ENCODE measurements at places on chromosomes 5 and 9.

GRCh38 chr9:136138566-136138965 is 19.9 kb upstream of the TMEM250 start:
- DNase-seq, result no peak

DNA sequence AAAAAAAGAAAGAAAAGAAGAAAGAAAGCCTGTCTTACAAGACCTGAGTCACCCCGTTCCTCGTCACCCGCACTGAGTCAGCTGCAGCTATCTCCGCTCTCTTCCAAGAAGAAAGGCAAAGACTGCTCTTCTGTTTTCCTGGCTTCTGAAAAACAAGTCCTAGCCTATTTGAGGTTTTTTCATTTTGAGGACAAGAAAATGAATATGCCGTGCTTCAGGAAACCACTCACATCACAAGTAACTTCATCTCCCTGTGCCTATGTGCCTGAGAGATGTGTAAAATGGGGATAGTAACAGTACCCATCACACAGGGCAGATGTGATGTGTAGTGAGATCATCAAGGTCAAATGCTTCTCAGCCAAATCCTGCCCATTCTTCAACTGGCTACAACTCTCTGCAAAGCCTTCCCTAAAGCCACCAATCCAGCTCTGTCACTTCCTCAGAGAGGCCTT is 78.4 kb downstream of the GLDC start:
- DNase-seq, result no peak

GRCh38 chr5:10452768-10453331 is 11.2 kb downstream of the ROPN1L start:
- DNase-seq, result peak; percentile 3

DNA sequence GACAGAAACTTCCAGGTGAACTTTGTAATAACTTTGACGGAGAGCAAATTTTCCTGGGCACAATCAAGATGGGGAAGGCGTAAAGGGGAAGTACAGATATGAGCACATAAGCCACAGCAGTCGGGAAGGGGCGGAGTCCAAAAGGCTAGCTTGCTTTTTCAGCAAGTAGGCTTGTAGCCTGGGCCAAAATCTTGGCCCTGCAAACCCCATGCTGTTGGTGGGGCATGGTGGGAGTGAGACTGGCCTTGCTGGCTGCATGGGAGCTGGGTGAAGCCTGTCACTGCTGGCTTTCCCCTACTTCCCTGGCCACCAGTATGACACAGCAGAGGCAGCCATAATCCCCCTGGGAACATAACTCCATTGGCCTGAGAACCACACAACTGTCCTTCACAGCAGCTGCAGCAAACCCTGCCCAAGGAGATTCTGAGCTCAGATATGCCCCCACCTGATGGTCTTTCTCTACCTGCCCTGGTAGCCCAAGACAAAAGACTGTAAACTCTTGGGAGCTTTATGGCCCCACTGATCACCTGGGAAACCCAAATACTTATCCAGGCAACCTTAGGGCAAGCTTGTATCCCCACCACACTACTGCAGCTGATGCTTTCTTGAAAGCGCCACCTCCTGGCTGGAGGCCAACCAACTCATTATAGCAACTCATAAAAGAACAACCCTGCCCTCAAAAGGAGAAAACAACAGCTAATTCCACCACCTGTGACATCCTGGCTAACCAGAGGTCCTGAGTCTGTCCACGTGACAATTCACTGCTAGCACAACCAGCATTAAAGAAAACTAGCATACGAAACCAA is 24.0 kb downstream of the DCTN4 start:
- no peak for DNase-seq

DNA sequence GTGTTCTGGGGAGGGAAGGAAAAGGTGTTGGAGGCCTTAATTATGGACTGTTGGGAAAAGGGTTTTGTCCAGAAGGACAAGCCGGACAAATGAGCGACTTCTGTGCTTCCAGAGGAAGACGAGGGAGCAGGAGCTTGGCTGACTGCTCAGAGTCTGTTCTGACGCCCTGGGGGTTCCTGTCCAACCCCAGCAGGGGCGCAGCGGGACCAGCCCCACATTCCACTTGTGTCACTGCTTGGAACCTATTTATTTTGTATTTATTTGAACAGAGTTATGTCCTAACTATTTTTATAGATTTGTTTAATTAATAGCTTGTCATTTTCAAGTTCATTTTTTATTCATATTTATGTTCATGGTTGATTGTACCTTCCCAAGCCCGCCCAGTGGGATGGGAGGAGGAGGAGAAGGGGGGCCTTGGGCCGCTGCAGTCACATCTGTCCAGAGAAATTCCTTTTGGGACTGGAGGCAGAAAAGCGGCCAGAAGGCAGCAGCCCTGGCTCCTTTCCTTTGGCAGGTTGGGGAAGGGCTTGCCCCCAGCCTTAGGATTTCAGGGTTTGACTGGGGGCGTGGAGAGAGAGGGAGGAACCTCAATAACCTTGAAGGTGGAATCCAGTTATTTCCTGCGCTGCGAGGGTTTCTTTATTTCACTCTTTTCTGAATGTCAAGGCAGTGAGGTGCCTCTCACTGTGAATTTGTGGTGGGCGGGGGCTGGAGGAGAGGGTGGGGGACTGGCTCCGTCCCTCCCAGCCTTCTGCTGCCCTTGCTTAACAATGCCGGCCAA is 19.1 kb downstream of the PTGES2 start:
- DNase-seq, result no peak

- no peak for DNase-seq
Observed at GRCh38 chr5:154740957-154741356, 14.2 kb upstream of the LARP1 start.

- no peak for DNase-seq
Observed at GRCh38 chr9:134689321-134690181, 47.9 kb downstream of the COL5A1 start.

DNA sequence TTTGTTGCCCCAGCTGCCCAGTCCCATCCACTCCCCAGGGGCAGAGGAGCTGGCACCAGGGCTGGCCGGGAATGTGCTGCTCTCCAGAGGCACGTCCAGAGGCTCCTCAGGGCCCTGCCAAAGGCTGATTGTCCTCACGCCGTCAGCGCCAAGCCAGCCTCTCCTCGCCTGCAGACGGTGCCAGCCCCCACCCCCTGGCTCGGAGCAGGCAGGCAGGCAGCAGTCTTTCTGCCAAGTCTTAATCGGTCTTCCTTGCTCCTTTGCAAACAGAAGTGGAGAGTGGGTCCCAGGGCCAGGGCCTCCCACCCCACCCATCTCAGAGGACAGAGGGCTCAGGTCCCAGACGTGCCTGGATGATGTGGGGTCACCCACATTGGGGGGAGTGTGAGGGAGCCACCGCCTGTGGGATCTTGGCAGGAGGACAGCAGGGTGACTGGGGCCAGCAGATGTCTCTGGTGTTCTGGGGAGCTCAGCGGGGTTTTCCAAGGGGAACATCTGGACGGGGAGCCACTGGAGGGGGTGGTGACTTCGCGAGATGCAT is 36.3 kb downstream of the FAM163B start:
- DNase-seq, result no peak

DNA sequence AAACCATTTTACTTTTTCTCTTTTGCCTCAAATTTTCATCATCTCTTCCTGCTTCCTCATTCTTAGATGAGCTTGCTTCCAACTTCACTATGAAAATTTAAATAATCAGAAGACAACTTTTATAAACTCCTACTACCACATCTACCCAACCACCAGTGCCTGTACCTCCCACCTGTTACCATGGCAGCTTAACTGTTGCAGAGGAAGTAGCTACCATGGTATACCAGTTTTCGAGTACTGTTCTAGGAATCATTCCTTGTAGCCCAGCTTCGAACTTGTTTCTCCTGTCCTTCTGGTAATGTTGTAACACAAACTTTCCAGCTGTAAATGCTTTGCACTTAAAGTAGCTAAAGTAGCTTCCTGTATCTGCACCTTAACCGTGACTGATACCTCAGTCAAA is 266.8 kb upstream of the NREP start:
- DNase-seq, result no peak

GRCh38 chr9:98931600-98932389 is 11.9 kb upstream of the COL15A1 start:
- DNase-seq, result no peak

- DNase-seq, result no peak
Observed at GRCh38 chr9:38130724-38131123, 61.7 kb upstream of the SHB start.
